ENCODE measurements at places on chromosomes 4 and X.

- DNase-seq, result no peak
These were observed 245.1 kb downstream of the PPP3CA start for GRCh38 chr4:101102114-101102742.

DNA sequence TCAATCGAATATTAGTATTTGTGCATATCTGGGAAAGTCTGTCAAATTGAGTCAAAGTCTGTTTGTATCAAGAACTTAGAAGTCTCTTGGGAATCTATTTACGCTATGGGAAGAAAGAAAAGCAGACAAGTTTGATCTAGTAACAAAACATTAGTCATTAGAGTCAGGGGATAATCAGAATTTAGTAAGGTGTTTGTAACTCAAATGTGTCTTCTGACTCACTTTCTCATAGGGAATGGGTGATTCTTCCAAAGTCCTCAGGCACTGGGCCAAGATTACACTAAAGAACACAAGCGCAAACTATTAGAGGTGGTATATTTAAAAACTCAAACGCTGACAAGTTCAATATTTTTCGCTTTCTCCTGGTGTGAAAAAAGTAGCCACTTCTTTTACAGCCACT, 926.5 kb downstream of the PDHA2 start:
- no peak for DNase-seq

DNA sequence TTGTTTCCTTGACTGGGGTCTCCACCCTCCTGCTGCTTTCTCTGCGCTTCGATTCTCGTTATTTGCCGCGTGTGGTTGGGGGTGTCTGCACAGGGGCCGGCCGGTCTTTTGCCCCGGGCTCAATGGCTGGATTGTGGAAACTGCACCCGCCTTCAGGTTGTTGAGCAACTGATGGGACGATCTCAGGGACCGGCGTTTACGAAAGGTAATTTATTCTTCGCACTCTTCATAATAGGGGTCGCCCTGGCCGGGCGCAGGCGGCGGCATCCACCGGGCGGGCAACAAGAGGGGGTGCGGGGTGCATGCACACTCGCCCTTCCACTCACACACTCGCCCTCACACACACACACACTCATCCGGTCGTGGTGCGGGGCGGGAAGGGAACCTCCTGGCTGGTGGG, 1.4 kb downstream of the ADGRL3 start:
- no peak for DNase-seq

DNA sequence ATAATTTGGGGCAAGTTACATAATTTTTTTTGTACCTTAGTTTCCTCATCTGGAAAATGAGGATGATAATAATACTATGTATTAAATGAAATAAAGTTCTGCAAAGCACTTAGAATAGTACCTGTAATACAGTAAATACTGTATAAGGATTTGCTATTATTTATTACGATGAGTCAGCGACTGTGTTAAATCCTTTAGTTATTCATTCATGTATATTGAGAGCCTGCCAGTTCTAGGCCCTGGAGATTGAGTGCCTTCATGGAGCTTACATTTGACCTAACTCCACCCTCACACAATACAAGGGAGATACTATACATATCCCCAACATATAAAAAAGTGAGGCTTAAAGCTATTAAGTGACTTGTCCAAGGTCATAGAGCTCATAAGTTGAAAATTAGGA, 67.0 kb upstream of the CITED1 start:
- DNase-seq, result no peak

GRCh38 chr4:174485025-174485424, 37.3 kb downstream of the HPGD start:
- DNase-seq, result no peak

DNA sequence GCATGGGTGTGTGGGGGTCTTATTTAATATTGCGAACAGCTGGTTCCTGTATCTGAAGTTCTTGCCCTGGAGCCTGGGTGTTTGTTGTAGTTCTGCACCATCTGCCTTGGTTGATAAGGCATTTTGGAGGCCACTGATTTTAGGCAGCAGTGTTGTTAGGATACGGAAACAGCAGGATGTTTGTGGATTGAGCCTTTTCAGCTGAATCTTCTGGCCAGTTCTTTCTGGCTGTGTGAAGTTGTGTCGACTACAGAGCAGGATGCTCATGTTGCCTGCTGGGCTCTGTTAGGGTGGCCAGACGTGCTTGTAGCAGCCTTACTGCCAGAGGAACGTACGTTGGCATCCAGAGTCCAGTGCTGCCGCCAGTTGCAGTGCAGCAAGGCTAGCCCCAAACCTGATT, 134.2 kb downstream of the PTTG2 start:
- no peak for DNase-seq

DNA sequence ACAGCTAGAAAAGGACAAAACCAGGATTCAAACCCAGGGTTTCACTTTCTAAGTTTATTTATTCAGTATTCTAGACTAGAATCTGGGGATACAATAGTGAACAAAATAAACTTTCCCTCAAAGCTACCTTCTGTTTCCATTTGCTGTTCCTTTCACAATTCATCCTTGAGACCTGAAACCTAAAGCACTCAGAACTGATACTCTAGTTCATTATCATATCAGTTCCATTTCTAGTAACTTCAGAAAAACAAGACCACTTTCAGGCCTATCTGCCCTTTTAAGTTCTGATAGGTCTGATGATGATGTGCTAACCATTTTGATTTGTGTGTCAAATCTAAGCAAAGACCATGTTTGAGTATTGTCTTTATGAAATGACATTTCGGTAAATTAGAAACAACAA, 7.8 kb upstream of the XK start:
- DNase-seq, result no peak

DNA sequence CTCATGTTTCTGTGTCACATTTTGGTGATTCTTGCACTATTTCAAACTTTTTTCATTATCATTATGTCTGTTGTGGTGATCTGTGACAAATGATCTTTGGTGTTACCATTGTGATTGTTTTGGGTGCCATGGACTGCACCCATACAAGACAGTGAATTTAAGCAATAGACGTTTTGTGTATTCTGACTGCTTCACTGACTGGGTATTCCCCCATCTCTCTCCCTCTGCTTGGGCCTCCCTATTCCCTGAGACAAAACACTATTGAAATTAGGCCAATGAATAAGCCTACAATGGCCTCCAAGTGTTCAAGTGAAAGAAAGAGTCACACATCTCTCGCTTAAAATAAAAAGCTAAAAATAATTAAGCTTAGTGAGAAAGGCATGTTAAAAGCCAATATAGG, 60.2 kb downstream of the BANK1 start:
- DNase-seq, result no peak

DNA sequence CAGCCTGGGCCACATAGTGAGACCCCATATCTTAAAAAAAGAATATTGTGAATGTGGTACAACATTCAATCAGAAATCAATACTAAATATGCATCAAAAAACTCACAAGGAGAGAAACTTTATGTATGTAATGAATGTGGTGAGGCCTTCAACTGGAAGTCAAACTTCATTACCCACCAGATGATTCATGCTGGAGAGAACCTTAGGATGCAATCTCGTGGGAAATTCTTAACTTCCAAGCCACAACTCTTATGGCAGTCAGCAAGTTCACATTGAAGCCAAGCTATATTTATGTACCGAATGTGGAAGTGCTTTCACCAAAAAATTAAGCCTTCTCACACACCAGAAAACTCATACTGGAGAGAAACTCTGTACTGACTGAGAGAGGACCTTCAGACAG, 84.5 kb upstream of the UXT start:
- no peak for DNase-seq

GRCh38 chrX:1803741-1804140, 188.9 kb downstream of the ASMT start:
- no peak for DNase-seq

- no peak for DNase-seq
These were observed 158.8 kb upstream of the NDST4 start for GRCh38 chr4:115272185-115272584.

GRCh38 chr4:163515198-163515597, 20.7 kb downstream of the TMA16 start:
- no peak for DNase-seq

GRCh38 chr4:95949136-95949765, 109.4 kb downstream of the PDHA2 start:
- no peak for DNase-seq

- DNase-seq, result no peak
These were observed 173.0 kb upstream of the CASK start for GRCh38 chrX:42096265-42096920.

DNA sequence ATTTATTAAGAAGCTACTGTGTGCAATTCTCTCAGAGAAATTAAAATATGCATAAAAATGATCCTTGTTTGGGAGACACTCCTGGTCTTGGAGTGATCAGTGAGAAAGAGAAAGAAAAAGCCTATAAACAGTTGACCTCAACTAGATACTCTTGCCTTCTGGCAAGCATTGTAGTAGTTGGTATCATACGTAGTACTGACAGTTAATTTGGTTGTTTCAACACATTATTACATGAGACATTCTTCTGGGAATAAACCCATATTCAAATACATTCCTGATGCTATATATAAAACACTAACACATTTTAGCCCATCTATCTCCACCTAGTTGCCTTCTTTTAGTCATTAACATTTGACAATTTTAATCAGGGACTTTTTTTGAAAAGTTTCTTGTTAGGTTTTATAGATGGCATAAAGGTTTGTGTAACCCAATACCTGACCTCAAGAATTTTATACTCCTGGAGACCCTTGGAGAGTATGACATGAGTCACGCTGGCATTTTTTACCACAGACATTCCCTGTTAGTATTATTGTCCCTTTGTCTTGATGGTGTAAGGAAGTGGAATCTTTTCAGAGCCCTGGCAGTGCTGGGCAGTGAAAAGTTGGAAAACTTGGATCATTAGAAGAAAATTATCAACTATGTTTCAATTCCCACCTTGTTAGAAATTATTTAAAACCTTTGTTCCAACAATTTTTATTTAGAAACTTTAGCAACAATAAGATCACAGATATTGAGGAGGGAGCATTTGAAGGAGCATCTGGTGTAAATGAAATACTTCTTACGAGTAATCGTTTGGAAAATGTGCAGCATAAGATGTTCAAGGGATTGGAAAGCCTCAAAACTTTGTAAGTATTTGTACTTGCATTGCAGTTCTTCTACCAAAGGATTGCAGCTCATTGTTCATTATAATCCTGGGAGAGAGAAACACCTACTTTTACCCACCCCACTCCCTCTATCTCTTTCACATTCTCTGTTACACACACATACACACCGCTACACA, 167.1 kb upstream of the PACRGL start:
- DNase-seq, result no peak

- DNase-seq, result no peak
These were observed 25.4 kb upstream of the CD40LG start for GRCh38 chrX:136622568-136622967.

DNA sequence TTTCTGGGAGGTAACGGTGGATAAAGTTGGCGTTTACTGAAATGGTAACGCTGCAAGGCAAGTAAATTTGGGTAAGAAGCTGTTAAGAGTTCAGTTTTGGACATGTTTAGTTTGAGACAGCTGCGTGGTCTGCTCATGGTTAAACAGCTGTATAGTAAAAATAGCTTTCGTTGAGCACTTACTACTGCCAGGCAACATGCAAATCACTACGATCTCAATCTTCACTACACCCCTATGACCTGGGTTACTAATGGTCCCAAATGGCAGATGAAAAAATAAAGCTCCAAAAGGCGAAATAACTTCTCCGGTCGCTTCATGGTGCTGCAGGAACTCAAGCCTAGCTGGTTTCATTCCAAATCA, 22.2 kb downstream of the FABP2 start:
- no peak for DNase-seq

- no peak for DNase-seq
These were observed 530 bp upstream of the NMU start for GRCh38 chr4:55636656-55636999.

DNA sequence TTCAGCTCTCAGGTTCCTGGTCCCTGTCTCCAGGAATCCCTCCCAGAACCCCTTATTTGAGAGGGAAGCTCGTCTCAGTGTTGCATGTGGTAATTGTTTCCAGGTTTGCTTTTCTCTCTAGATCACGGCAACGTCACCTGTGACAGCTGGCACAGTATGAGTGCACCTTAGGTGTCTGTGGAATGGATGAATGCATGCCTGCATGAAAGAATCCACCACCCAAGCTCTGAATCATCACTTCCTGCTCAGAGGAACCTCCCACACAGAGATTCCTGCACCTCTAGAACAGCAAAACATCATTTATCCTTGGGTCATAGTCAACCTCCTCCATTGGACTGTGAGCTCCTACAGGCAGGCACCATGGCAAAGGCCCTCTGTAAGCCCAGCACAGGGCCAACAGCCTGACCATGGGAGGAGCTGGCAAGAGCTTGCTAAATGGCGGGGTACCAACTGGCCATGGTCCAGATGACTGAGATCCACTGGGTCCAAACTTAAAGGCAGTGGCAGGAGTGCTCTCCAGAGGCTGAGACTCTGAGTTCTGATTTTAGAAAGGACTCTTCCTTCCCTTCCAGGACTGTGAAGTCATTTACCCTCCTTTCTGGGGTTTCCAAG, 116.2 kb downstream of the SLC2A9 start:
- no peak for DNase-seq

DNA sequence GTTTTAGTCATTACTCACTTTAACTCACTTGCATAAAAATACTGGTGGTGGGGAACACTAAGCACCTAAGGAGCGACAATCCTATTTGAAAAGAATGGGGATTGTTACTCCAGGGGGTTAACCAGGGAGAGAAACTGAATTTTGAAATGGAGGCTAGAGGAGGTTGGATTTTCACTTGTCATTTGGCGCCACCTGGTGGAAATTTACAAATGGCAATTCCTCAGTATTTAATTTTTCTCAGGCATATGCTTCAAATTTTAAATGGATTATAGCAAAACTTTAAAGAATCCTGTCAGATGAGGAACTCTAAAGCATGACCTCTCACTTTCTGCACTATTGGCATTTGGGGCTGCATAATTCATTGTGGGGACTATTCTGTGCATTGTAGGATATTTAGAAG, 2.7 kb upstream of the GEMIN8 start:
- no peak for DNase-seq

Measured in NCI-H187 treated with DMSO at 0.1 percent for 48 hours (cell line).